Adrenal gland (tissue), 19 donors: ENCODE measurements at places on chromosomes 11 and 22. TPM values are rescaled to one million over a fixed set of nuclear protein-coding genes. Genes with fewer than 3 reads are reported as not detected.

Gene CHKB
- 477 TPM for polyA plus RNA-seq

- H3K27ac ChIP-seq: no peak overlapping the region
- no peaks in the 10 kb centered on the region for H3K27me3 ChIP-seq
- H3K4me1 ChIP-seq: peaks cover 13% of the 10 kb centered on the region
- H3K4me3 ChIP-seq: no peak overlapping the region
Observed at GRCh38 chr11:126115127-126115495, 52.4 kb upstream of the CDON start.

- no peaks in the 10 kb centered on the region for H3K4me1 ChIP-seq
- no peaks in the 10 kb centered on the region for H3K36me3 ChIP-seq
- no peaks in the 10 kb centered on the region for H3K27me3 ChIP-seq
- no peak overlapping the region for H3K4me3 ChIP-seq
- DNase-seq: no peak
Observed at GRCh38 chr11:108669711-108670110, 4.8 kb downstream of the DDX10 start.

- no peaks in the 10 kb centered on the region for H3K36me3 ChIP-seq
- no peak overlapping the region for H3K27ac ChIP-seq
- no peaks in the 10 kb centered on the region for H3K4me1 ChIP-seq
- no peaks in the 10 kb centered on the region for H3K27me3 ChIP-seq
- DNase-seq: no peak
- H3K4me3 ChIP-seq: no peak overlapping the region
Observed at GRCh38 chr11:79686703-79687419, 246.0 kb upstream of the TENM4 start.

GRCh38 chr11:58805065-58805464 lies 39.4 kb downstream of the GLYATL2 start:
- no peak for DNase-seq
- no peaks in the 10 kb centered on the region for H3K27me3 ChIP-seq
- H3K4me3 ChIP-seq: no peak overlapping the region
- H3K4me1 ChIP-seq: no peaks in the 10 kb centered on the region
- H3K36me3 ChIP-seq: no peaks in the 10 kb centered on the region

Gene SH3BP1
- polyA plus RNA-seq: 2.4 TPM

Gene OTOG
- polyA plus RNA-seq: not detected

DNA sequence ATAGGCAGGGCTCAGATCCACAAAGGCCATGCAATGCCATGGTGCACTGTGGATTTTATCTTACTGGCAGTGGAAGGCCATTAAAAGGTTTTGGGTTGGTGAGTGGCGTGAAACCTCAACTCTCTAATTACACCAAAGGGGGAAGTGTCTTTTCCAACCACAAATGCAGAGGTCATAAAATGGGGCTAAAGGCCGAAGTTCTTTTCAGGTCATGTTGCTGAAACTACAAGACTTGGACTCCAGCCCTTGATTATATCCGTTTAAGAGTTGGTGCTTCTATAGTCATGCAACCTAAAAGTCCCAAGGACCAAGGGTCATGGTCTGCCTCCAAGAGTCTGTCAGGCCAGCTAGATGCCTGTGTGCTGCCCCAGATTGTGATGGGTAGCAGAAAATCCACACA lies 434.3 kb downstream of the RAB38 start:
- no peak for DNase-seq
- no peak overlapping the region for H3K4me3 ChIP-seq
- no peaks in the 10 kb centered on the region for H3K4me1 ChIP-seq
- no peak overlapping the region for H3K27ac ChIP-seq

GRCh38 chr11:33375688-33376311 lies 118.6 kb downstream of the HIPK3 start:
- H3K27me3 ChIP-seq: peaks cover 34% of the 10 kb centered on the region
- H3K27ac ChIP-seq: no peak within 1 kb of the TSS
- DNase-seq: no peak
- H3K36me3 ChIP-seq: no peaks in the 10 kb centered on the region
- peak within 1 kb of the TSS; percentile 60 for H3K4me3 ChIP-seq

Gene ROBO4
- 17.0 TPM for polyA plus RNA-seq

DNA sequence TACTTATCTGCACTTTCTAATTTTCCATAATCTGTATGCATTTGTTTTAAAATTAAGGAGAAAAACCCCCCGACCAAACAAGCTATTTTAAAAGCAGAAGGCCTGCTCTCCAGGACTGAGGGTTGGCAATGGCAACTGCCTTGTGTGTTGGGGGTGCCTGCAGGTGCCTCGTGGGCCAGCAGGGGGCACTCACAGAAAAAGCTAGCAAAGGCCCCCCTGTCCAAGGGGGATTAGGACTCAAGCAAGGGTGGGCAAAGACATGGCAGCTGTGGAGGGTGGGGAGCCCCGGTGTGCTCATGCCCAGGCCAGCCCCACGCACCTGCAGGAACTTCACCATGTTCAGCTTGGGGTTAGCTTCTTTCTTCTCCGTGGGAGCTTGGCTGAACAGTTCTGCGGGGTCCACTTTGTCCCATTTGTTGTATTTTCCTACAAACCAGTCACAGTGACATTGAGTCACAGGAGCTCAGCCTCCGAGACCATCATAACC lies 10.3 kb downstream of the TOP3B start:
- H3K36me3 ChIP-seq: no peaks in the 10 kb centered on the region
- no peaks in the 10 kb centered on the region for H3K4me1 ChIP-seq
- no peak overlapping the region for H3K27ac ChIP-seq
- no peaks in the 10 kb centered on the region for H3K27me3 ChIP-seq

GRCh38 chr11:95922099-95922498 lies 1.8 kb downstream of the MTMR2 start:
- H3K4me3 ChIP-seq: no peak overlapping the region
- H3K36me3 ChIP-seq: no peaks in the 10 kb centered on the region
- peaks cover 8% of the 10 kb centered on the region for H3K4me1 ChIP-seq
- DNase-seq: no peak
- H3K27me3 ChIP-seq: no peaks in the 10 kb centered on the region

- H3K27me3 ChIP-seq: no peaks in the 10 kb centered on the region
- no peak overlapping the region for H3K27ac ChIP-seq
- H3K4me1 ChIP-seq: peaks cover 9% of the 10 kb centered on the region
- H3K4me3 ChIP-seq: no peak overlapping the region
- H3K36me3 ChIP-seq: no peaks in the 10 kb centered on the region
- no peak for DNase-seq
Observed at GRCh38 chr22:50633086-50633485, 5.1 kb upstream of the ARSA start.

GRCh38 chr22:28430466-28431025 lies 249.1 kb downstream of the TTC28 start:
- no peaks in the 10 kb centered on the region for H3K4me1 ChIP-seq
- no peak overlapping the region for H3K27ac ChIP-seq
- H3K27me3 ChIP-seq: no peaks in the 10 kb centered on the region
- H3K36me3 ChIP-seq: no peaks in the 10 kb centered on the region
- H3K4me3 ChIP-seq: no peak overlapping the region

DNA sequence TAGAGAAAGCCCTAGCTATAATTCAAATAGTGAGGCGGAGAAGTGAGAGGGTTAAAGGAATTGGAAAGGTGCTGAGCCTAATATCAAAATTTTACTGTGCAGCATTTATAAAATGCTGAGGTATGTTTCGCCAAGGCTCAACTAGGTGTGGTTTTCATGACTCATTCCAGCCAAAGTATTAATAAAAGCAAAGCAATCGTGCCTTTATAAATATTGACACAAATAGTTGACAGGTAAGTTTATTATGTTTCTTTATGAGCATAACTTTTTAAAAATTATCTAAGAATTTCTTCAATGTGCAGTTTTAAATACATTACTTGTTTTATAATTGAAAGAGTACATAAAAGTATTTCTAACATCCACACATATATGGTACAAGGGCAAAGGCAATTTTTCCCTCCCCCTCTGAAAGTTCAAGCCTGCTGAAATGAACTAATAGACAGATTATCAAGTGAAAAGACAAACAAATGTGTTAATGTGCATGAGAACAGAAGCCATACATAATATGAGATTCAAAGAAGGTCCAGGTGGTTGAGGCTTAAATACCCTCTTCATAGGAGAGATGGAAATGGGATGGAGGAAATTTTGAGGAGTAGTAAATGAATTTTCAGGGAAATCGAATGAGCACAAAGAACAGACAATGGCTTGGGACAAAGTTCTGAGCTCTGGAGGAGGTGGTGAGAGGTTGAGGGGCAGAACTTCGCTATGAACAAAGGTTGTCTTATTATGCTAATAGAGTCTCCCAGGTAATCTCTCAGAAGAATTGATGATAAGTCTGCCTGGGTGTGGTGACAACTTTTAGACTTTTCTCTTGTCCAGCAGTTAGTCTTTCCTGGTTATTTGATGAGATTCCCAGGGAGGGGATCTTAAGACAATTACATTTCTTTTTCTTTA lies 326.5 kb downstream of the BUD13 start:
- no peaks in the 10 kb centered on the region for H3K4me1 ChIP-seq
- DNase-seq: no peak

- no peak overlapping the region for H3K4me3 ChIP-seq
- H3K27me3 ChIP-seq: no peaks in the 10 kb centered on the region
- no peaks in the 10 kb centered on the region for H3K4me1 ChIP-seq
- no peaks in the 10 kb centered on the region for H3K36me3 ChIP-seq
- DNase-seq: no peak
Observed at GRCh38 chr11:120517801-120518291, 6.3 kb downstream of the GRIK4 start.

- H3K36me3 ChIP-seq: no peaks in the 10 kb centered on the region
- peak; percentile 10 for DNase-seq
- H3K4me3 ChIP-seq: no peak overlapping the region
- H3K4me1 ChIP-seq: no peaks in the 10 kb centered on the region
- peaks cover 4% of the 10 kb centered on the region for H3K27me3 ChIP-seq
Observed at GRCh38 chr11:2293984-2294925, 7.5 kb downstream of the C11orf21 start.

DNA sequence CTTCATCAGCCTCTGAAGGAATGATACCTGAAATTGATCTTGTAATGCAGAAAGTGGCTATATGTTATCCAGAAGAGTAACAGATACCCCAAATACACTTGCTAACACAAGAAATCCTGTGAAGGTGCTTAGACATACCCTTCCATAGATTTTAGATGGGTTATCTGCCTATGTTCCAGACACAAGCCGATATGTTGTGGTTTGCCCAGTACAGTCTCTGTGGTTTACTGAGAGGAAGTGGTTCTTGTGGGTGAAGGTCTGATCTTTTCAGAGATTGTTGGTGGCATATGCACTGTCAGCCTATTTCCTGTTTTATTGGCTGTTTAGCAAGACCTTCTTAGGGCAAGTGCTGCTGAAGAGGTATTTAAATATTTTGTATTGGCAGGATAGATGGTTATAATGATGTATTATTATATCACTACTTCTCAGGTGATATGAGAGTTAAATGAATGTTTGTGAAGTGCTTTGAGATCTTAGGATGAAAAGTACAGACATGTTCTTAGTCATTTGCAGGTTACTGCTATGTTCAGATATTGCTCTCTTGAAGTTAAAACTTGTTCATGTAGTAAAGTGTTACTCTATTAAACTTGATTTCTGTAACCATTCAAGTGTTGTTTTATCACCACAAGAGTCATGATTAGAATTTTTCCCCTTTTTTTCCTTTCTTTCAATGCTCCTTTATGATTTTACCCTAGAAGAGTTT lies 8.2 kb downstream of the ARHGEF12 start:
- H3K4me1 ChIP-seq: peaks cover 86% of the 10 kb centered on the region
- no peak overlapping the region for H3K4me3 ChIP-seq
- H3K36me3 ChIP-seq: no peaks in the 10 kb centered on the region
- H3K27me3 ChIP-seq: no peaks in the 10 kb centered on the region
- H3K27ac ChIP-seq: no peak overlapping the region

GRCh38 chr11:81159900-81160299 lies 1573.8 kb downstream of the FAM181B start:
- no peak for DNase-seq
- H3K4me3 ChIP-seq: no peak overlapping the region
- no peaks in the 10 kb centered on the region for H3K4me1 ChIP-seq
- no peaks in the 10 kb centered on the region for H3K36me3 ChIP-seq

GRCh38 chr22:38353701-38354100 lies 36.5 kb upstream of the CSNK1E start:
- H3K4me3 ChIP-seq: no peak overlapping the region
- H3K4me1 ChIP-seq: peaks cover 5% of the 10 kb centered on the region
- H3K36me3 ChIP-seq: no peaks in the 10 kb centered on the region
- H3K27ac ChIP-seq: no peak overlapping the region
- DNase-seq: peak; percentile 41

GRCh38 chr11:32059686-32060462 lies 31.0 kb upstream of the RCN1 start:
- H3K27ac ChIP-seq: no peak overlapping the region
- H3K27me3 ChIP-seq: peaks cover 4% of the 10 kb centered on the region
- no peaks in the 10 kb centered on the region for H3K4me1 ChIP-seq
- H3K36me3 ChIP-seq: no peaks in the 10 kb centered on the region
- DNase-seq: no peak

Gene TMA7B
- polyA plus RNA-seq: 0.07 TPM

Gene SLC17A6
- polyA plus RNA-seq: not detected

DNA sequence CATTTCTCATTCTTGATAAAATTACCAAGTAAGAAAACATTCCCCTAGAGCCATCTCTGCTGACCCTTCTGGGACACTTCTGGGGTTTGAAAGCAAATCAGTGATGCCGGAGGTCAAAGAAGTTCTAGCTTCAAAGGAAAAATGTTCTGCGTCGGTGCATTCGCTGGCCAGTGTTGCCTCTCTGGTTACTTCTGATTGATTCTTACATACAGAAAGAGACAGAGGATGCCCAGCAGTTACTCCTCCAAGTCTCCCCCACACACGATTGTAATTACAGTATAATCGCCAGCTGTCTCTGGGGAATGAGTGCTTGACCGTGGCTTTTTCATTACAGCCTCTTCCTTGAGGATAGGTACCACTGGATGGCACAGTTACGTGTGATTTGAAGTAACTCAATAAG lies 150.9 kb downstream of the SNX19 start:
- no peak overlapping the region for H3K4me3 ChIP-seq
- no peaks in the 10 kb centered on the region for H3K4me1 ChIP-seq
- no peak for DNase-seq
- no peak overlapping the region for H3K27ac ChIP-seq

DNA sequence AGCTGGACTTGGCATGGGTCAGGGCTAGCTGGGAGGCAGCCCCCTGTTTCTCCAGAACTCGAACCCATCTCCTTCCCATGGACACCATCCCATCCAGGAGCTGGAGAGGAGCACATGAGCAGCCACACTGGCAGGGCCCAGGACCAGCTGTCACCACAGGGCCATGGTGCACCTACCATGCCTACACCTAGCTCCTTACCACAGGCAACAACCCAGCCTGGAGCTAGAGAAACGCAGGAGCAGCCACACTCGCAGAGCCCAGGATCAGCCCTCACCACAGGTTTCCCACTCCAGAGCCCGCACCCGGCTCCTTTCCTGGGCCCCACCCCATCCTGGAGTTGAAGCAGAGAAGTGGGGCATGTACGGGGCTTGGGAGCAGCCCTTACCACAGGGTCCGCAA lies 50.2 kb downstream of the GAB4 start:
- no peaks in the 10 kb centered on the region for H3K27me3 ChIP-seq
- H3K4me3 ChIP-seq: no peak overlapping the region
- no peak overlapping the region for H3K27ac ChIP-seq
- H3K36me3 ChIP-seq: no peaks in the 10 kb centered on the region
- H3K4me1 ChIP-seq: no peaks in the 10 kb centered on the region

DNA sequence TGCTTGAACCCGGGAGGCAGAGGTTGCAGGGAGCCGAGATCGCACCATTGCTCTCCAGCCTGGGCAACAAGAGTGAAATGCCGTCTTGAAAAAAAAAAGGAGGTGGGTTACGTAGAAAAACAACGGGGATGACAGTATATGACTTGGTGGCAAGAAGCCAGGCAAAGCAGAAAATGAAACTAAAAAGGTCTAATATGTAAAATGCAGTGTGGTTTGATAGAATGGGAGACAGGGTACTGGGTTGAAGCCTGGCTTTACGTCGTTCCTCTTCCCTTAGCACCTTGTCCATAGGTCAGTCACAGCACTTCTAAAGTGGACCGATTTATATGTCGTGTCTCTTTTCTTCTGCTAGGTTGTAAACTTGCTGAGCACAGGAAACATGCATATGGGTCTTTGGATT lies 274.9 kb upstream of the ZC3H12C start:
- H3K36me3 ChIP-seq: no peaks in the 10 kb centered on the region
- no peak overlapping the region for H3K27ac ChIP-seq
- no peak overlapping the region for H3K4me3 ChIP-seq
- H3K27me3 ChIP-seq: no peaks in the 10 kb centered on the region
- no peaks in the 10 kb centered on the region for H3K4me1 ChIP-seq

Gene LDHAL6A
- polyA plus RNA-seq: 0.08 TPM
